NCI-H1930 (cell line): ENCODE measurements at places on chromosomes 4 and X.

DNA sequence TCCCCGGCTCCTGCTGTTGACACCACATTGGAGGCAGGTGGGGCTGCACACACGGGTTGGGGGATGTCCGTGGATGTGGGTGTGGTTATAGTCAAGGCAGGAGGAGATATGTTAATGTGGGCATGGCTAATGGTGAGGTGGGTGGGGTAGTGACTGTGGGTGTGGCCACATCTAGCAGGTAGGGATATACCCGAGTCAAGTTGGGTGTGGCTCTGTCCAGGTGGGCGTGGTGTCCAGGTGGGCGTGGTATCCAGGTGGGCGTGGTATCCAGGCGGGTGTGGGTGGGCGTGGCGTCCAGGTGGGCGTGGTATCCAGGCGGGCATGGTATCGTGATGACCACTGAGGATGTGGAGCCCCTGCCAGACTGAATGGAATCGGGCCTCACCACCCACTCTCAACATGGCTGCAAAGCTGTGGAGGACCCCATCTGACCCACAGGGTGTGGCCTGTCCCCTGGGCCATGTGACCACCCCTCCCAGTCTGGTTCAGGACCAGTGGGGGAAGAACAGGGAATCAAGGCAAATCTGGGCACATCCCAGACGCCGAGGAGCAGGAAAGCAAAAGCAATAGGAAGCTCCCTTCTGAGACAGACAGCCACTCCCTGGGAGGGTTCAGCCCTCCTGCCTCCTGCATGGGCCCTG, 21.0 kb downstream of the MAN2B2 start:
- DNase-seq, result no peak

DNA sequence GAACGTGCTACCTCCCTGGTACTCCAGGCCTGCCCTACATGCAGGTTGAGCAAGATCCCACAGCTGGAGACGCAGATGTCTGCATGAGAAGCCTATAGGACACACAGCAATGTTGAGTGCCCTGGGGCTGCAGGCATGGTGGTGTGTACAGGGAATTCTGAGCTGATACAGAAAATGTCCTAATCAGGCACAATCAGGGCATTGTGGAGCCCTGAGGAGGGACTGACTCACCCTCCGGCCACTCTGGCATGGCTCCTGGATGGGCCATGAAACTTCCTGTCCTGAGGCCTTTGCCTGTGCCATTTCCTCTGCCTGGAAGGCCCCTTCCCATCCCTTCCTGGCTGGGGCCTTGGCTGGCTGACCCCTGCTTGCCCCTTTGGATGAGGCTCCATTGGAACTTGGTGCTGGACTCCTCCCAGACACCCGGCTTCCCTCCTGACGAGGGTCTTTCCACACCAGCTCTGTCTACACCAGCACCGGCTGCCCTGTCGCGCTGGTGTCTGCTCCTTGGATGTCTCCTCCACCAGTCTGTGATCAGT, 16.7 kb upstream of the AFAP1 start:
- DNase-seq, result no peak

DNA sequence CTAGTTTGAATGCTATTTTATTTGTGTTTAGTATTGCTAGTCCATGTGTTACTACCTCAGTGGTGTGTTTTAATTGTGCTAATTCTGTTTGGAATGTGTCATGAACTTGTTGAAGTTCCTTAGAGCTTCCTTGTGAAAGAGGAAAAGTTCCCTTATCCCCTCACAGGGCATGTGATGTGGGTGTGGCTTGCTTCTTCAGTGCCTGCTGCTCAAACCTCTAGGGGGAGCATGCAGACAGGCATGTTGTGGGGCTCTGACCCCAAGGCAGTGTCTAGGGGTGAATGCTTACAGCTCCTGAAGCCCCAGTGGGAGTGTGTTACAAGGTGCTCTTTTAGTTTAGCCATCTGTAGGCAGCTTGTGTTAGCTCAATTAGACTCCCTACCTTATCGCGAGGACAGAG, 86.5 kb downstream of the MAGED4 start:
- no peak for DNase-seq

GRCh38 chr4:111945014-111945413, 200.2 kb upstream of the FAM241A start:
- DNase-seq, result no peak

DNA sequence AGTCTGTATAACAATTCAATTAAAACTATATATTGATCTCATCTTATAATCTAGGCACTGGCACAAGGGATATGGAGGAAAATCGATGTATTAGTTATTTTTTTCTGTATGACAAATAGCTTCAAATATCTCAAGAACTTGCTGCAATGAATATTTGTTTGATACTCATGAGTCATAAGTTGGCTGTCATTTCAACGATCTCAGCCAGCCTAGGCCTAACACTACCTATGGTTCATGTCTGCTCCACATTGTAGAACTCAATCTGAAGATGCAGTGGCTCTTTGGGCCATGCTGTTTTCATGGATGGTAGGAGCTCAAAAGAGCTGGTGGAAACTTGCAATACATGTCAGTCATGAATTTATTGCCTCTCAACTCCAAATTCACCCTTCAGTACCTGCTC, 44.7 kb downstream of the MAGEB17 start:
- no peak for DNase-seq

DNA sequence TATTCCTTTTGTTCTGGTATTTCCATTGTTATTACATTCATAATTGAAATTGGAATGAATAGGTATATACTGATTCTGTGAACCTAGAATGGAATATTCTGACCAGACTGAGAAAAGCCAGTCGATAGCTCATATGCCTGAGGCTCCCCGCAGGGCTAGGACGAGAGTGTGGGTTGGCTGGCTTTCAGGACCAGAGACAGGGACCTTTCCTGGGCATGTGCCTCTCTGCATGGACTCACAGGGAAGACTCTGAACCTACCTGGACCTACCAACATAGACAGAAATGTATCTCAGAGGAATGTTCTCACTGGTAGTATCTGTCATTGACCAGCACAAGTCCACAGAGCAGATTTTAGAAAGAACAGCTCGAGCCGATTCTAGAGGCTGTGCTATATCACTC, 214.6 kb downstream of the FRMPD4 start:
- DNase-seq, result no peak

DNA sequence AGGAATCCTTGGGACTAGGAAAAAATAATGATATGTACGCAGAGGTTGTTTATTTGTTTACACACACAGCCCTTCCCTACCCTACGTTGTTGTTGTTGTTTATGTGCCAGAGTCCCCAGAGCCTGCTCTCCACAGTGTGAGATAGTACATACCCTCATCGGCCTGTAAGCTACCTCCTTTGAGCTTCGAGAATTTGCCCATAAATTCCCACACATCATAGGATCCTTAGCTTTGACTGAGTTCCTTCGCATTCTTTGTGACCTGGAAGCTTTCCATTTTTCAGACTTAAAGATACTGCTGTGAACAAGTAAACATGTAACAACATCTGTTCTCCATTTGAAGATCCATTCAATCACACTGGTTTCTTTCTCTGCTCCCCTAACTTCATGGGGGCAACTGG, 114.5 kb downstream of the IRF2 start:
- no peak for DNase-seq

DNA sequence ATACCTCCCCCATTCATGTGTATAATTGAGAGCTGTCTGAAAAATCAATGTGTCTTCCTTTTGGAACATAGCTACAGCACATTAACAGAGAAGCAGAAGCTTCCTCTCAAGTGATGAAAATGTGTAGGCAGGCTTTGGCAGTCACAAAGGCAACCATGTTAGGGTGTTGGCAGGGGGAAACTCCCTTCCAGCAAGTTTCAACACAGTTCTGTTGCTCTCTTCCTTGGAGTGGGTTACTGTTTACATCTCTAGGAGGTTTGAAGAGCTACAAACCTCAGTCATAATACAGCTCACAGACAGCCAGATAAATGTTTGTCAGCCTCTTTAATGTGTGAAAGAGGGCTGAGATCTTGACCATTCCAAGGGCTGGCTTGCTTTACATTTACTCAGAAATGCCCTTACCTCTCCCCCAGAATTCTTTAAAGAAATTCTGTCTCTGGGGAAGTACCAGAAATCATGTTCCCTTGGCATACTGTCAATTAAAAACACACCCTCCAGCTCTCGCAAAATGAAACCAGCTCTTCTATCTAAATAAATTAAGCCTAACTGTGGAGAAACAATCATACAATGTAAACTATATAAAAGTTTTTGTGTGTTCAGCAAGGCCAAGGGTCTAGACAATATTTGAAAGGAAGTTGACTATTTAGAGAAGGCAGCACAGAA, 18.9 kb downstream of the ZBTB33 start:
- DNase-seq, result no peak

- DNase-seq, result no peak
These were observed 74.5 kb downstream of the DCLK2 start for GRCh38 chr4:150152766-150153165.

GRCh38 chr4:7460566-7460965, 25.8 kb upstream of the PSAPL1 start:
- DNase-seq, result no peak

- DNase-seq, result no peak
These were observed 5.8 kb downstream of the ARAF start for GRCh38 chrX:47566841-47567240.

DNA sequence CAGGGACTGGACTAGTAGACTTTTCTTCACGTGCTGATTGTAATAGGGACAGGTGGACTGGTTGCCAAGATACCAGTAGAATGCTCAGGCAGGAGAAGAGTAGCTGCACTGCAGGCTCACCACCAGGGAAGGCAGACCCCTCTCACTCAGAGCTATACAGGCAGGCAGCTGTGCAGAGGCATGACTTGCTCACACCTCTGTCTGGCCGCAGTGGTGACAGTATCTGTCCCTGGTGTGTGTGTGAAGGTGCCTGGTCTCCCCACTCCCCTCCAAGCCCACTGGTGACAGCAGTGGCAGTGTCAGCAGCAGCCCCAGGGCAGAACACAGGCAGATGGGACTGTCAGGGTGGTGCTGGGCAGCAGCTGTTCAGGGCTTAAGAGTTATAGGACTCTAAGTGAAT, 140.7 kb downstream of the RPS6KA6 start:
- no peak for DNase-seq

- no peak for DNase-seq
These were observed 82.7 kb upstream of the TMLHE start for GRCh38 chrX:155695419-155695818.

DNA sequence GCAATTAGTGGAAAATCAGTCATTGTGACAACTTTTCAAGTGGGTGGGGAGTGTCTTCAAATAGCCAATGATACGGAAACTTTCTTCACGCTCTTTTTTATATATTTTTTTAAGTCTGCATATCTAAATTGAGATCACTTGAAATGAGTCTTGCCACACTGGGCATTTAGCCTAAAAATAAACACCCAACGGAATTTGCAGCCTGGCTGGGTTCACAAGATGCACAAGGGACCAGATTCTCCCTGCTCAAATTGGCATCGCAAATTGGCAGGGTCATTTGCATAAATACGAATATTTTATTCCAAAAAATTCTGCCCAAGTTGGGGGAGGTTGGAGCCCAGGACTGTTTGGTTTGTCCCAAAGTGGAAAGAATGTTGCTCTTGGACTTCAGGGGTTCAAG, 87.6 kb downstream of the LIMCH1 start:
- no peak for DNase-seq

DNA sequence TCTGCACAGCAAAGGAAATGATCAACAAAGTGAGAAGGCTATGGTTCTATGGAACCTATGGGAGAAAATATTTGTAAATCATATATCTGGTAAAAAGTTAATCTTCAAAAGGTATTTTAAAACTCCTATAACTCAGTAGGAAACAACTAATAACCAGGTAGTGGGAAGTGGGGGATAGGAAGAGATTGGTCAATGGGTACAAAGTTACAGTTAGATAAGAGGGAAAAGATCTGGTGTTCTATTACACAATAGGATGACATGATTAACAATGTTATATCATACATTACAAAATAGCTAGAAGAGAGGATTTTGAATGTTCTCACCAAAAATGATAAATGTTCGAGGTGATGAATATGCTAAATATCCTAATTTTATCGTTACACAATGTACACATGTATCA, 46.3 kb downstream of the NDNF start:
- DNase-seq, result no peak

DNA sequence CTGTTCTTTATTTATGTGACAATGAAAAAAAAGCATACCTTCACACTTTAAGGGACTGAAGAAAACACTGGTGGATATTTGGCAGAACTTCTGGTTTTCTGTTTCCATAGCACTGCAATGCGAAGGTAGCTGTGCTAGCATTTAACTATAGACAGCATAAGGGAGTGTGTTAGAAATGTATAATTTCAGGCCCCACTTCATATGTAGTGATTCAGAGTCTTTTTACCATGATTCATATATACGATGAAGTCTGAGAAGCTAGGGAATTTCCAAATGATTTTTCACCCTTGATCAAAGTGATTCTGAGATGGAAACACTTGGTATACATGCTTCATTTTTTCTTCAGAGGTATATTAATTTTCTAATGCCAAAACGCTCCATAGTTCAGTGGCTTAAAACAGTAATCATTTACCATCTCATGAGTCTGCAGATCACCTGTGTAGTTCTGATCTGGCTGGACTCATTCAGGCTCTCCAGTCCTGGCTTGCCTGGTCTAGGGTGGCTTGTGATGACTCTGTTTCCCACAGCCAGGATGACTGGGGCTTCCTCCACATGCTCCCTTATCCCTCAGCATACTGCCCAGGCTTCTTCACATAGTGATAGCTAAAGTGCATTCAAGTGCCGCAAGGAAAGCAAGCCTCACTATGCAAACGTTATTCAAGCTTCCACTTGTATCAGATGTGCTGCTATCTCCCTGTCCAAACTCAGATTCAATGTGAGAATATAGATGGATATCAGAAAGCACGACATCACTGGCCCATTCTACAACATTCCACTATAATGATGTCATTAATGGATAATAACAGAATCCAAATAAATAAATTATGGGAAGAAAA, 790.1 kb downstream of the TECRL start:
- DNase-seq, result no peak
